Osteoblast (primary cell): ENCODE measurements at places on chromosomes 12 and 14. TPM values are rescaled to one million over a fixed set of nuclear protein-coding genes. Genes with fewer than 3 reads are reported as not detected.

DNA sequence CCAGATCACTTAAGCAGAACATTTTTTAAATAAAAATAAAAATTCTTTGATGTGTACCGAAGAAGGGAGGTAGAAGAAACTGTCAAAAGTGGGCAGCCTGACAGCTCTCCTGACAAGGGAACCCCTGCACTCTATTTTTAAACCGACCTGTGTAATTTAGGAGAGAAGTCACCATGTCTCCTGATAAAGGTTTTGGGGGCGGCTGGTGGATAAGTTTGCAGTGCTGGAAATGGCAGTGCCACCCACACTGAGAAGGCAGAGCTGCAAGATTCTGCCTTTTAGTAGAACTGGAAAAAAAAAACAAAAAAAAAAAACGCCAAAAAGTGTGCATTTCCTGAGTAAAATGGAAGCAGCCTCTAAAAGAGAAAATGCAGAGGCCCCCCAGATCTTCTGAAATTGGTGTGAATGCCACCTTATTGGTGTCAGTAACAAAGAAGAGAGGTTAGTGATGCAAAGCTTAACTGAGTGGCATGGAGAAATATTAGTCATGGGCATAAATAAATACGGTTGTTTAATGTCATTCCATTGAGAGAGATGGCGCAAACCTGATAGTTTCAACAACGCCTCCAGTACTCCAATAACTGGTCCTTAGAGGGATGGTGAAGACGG is 24.7 kb downstream of the DUSP6 start:
- H3K27ac ChIP-seq: no peak overlapping the region
- no peaks in the 10 kb centered on the region for H3K36me3 ChIP-seq
- H3K27me3 ChIP-seq: no peaks in the 10 kb centered on the region
- DNase-seq: no peak
- H3K4me3 ChIP-seq: no peak overlapping the region
- H3K4me1 ChIP-seq: no peaks in the 10 kb centered on the region

GRCh38 chr14:41662780-41663472 is 56.2 kb downstream of the LRFN5 start:
- H3K4me3 ChIP-seq: no peak overlapping the region
- H3K27me3 ChIP-seq: no peaks in the 10 kb centered on the region
- H3K27ac ChIP-seq: no peak overlapping the region
- H3K36me3 ChIP-seq: no peaks in the 10 kb centered on the region
- no peak for DNase-seq

- peaks cover 51% of the 10 kb centered on the region for H3K36me3 ChIP-seq
- no peaks in the 10 kb centered on the region for H3K4me1 ChIP-seq
- H3K27ac ChIP-seq: no peak overlapping the region
- H3K27me3 ChIP-seq: no peaks in the 10 kb centered on the region
- H3K4me3 ChIP-seq: no peak overlapping the region
Observed at GRCh38 chr12:50174971-50175715, 8.0 kb upstream of the CERS5 start.

DNA sequence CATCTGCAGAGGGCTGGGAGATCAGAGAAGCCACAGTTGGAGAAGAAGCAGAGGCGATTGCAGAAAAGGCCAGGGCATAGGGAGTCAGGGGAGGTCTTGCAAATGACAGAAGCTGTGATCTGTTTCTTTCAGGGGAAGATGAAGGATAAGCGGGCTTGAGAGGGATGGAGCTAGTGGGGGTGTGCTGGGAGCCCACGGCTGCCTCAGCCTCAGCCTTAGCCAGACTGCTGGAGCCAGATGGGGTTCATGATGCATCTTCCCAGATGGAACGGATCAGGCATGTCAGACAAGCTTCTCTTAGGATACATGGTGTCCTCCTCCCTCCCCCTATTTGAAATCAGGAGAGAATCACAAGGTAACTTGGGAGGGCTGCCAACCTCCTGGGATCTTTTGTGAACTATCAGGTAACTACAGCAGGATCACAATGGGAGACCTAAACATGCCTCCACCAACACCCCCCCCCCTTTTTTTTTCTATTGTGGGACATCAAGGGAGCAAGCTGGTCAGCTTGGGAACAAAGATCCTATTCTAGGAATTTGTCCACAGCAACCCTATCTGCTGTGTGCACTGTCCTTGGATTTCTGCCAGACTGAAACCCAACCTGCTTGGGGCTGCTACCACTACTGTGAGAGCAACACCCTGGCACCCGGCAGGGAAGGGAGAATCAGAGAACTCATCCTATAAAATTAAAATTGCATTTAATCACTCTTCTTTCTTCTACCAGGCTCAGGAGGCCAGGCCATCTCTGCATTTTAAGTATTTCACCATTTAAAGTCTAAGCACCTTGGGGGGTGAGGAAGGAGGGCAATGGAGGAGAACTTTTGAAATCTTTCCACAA is 10.7 kb upstream of the ATP2A2 start:
- peak overlapping the region; percentile 40 for H3K27ac ChIP-seq
- no peak overlapping the region for H3K4me3 ChIP-seq
- peaks cover 31% of the 10 kb centered on the region for H3K4me1 ChIP-seq

Gene KRT83
- not detected in 2 replicates for total RNA-seq

DNA sequence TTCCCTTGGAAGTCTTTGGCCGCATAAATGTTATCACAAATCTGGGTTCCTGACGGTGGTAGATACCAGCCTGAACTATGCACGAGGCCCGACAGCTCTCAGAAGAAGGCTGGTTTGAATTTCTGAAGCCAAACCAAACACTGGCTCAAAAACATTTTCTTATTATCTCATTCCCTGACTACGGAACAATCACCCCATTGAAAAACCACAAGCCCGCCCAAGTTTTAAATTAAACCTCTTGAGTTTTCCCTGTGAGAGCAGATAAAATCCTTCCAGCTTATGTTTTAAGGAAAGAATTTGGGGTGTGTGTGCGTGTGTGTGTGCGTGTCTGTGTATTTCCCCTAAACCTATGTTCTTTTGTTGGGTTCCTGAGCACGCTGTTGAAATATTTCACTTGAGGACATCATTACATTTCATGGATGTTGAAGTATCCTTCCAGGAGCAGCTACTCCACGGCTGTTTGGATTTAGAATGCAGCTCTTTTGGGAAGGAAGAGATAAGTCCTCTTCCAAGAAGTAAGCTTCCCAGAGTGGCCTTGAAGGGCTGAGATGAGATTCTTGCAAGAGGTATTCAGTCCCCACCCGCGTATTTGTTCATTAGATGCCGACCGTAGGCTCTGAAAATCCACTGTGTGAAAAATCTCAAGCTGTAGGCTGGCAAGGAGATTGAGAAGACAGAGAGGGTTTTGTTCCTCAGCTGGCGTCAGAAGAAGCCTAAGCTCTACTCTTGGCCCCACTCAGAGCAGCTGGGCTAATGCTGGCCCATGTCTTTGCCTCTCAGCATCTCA is 131.0 kb upstream of the NCOR2 start:
- no peaks in the 10 kb centered on the region for H3K36me3 ChIP-seq
- peaks cover 21% of the 10 kb centered on the region for H3K4me1 ChIP-seq
- DNase-seq: peak; percentile 89
- H3K4me3 ChIP-seq: no peak overlapping the region
- H3K27me3 ChIP-seq: peaks cover 39% of the 10 kb centered on the region

Gene BICDL1
- total RNA-seq: not detected in 2 replicates

Gene COCH
- 0.29 and 1.1 TPM in 2 replicates for total RNA-seq

Gene NFATC4
- 101 and 107 TPM in 2 replicates for total RNA-seq

Gene TAS2R42
- total RNA-seq: not detected in 2 replicates

DNA sequence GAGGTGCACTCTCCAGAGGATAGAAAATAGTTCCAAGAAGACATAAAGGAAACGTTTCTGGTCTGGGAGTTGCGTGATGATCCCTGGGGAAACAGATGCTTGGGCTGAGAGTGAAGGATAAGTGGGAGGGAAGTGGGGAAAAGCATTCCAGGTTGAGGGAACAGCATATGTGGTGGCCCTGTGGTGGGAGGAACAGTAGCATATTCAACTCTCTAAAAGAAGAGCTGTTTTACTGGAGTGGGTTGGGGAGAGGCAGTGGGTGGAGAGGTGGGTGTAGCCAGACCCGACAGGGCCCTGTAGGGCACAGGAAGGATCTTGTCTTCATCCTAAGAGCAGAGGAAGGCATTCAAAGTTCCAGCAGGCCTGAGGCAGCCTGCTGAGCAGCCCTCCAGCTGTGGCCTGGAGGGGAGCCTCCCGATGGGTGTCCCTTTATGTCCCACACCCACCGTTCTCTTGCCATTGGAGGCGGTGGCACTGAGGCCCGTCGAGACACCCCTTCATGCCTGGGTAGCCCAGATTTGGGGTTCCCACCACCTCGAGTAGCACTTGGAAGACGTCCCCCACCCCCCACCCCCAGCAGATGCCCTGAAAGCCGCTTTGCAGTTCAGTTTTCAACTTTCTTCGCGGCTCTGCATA is 310.5 kb upstream of the FKBP4 start:
- DNase-seq: no peak
- H3K27me3 ChIP-seq: no peaks in the 10 kb centered on the region
- H3K36me3 ChIP-seq: peaks cover 10% of the 10 kb centered on the region
- H3K27ac ChIP-seq: no peak overlapping the region
- no peaks in the 10 kb centered on the region for H3K4me1 ChIP-seq

DNA sequence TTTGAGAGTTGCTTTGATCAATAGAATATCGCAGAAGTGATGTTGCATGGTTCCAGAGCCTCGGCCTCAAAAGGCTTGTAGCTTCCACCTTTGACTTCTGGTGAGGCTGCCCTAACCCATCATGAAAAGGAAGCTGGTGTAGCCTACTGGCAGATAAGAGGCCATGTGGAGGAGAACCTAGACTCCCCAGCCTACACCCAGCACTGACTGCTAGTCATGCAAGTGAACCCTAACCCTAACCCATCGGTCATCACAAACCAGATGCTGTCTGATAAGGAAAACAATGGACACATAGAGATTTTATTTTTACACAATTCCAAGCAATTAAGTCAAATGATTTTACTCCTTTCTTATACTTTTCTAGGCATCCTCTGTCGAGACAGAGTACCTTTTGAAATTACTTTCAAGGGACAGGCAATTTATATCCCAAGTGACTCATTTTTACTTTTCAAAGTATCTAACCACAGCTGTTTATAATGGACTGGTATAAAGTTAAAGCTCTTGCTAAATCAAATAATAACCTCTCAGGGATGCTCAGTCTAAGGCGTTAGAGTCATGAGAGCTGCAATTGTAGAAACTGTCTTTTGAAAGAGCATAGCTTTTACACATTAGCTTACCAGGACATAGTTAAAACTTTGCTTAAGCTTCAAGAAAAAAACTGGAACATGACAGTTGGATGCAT is 17.6 kb downstream of the PTPRB start:
- no peak for DNase-seq
- no peaks in the 10 kb centered on the region for H3K4me1 ChIP-seq
- H3K27ac ChIP-seq: no peak overlapping the region
- H3K27me3 ChIP-seq: no peaks in the 10 kb centered on the region
- no peaks in the 10 kb centered on the region for H3K36me3 ChIP-seq
